GM04503 (cell line): ENCODE measurements at places on chromosomes 12 and 14.

- DNase-seq, result no peak
Observed at GRCh38 chr14:86532219-86532618, 1002.3 kb downstream of the FLRT2 start.

- DNase-seq, result no peak
Observed at GRCh38 chr12:15417691-15418090, 95.4 kb downstream of the PTPRO start.

DNA sequence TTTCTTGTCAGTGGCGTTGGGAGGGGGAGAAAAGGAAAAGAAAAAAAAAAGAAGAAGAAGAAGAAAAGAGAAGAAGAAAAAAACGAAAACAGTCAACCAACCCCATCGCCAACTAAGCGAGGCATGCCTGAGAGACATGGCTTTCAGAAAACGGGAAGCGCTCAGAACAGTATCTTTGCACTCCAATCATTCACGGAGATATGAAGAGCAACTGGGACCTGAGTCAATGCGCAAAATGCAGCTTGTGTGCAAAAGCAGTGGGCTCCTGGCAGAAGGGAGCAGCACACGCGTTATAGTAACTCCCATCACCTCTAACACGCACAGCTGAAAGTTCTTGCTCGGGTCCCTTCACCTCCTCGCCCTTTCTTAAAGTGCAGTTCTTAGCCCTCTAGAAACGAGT is 1.9 kb downstream of the ASCL1 start:
- DNase-seq, result no peak

- DNase-seq, result no peak
Observed at GRCh38 chr14:22549981-22550673, 38.9 kb downstream of the DAD1 start.

DNA sequence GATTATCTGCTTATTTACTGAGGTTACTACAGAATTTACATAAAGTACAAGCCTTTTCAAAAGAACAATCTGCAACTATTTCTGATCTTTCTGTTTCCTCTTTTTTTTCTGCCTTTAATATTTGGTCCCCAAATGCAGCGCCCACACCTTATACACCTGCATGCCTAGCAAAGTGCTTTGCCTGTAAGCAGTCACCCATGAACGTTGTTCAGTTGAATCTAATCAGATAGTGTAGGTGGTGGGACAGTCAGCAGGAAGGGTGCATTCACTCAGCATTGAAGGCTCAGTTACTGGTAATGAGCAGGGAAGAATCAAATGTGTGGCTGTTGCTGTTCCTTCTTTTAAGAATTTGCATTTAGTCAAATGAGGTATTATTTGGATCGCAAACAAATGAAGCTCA is 108.4 kb downstream of the GPR135 start:
- DNase-seq, result no peak

- no peak for DNase-seq
Observed at GRCh38 chr14:96064866-96065265, 25.7 kb downstream of the C14orf132 start.

- no peak for DNase-seq
Observed at GRCh38 chr12:10668526-10668925, 5.3 kb downstream of the STYK1 start.

DNA sequence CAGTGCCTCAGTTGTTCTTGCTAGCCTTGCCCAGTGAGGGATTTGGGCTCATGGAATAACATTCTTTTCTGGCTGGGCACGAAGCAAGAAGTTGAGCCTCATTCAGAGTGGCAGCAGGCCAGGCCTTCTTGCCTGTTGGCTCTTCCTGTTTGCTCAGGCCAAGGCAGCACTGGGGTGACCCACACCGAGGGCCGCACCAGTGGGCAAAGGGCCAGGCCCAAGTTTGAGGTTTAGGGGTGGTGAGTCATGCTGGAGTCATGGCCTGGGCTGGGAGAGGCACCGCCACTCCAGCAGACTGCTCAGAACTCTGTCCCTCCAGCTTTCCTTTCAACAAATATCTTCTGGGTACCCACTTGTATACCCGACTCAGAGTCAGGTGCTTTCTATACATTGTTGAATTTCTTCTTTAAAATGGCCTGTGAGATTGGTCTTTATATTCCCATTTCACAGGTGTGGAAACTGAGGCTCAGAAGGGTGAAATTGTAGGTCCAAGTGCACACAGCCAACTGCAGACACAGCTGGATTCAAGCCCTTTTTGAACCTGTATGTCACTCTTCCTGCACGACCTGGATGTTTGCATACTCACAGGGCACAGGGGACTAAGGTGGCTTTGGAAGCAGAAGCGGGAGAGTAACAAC is 279.4 kb downstream of the FOXN3 start:
- peak; percentile 85 for DNase-seq
